Lung (tissue), 17 donors: ENCODE measurements at places on chromosomes 12 and 14. TPM values are rescaled to one million over a fixed set of nuclear protein-coding genes. Genes with fewer than 3 reads are reported as not detected.

ATG14 gene
- total RNA-seq: 6.9 TPM

- H3K4me1 ChIP-seq: peaks cover 2% of the 10 kb centered on the region
- DNase-seq: no peak
- no peak overlapping the region for H3K4me3 ChIP-seq
- H3K27ac ChIP-seq: no peak overlapping the region
Observed at GRCh38 chr14:21257394-21257909, 11.8 kb downstream of the HNRNPC start.

DNA sequence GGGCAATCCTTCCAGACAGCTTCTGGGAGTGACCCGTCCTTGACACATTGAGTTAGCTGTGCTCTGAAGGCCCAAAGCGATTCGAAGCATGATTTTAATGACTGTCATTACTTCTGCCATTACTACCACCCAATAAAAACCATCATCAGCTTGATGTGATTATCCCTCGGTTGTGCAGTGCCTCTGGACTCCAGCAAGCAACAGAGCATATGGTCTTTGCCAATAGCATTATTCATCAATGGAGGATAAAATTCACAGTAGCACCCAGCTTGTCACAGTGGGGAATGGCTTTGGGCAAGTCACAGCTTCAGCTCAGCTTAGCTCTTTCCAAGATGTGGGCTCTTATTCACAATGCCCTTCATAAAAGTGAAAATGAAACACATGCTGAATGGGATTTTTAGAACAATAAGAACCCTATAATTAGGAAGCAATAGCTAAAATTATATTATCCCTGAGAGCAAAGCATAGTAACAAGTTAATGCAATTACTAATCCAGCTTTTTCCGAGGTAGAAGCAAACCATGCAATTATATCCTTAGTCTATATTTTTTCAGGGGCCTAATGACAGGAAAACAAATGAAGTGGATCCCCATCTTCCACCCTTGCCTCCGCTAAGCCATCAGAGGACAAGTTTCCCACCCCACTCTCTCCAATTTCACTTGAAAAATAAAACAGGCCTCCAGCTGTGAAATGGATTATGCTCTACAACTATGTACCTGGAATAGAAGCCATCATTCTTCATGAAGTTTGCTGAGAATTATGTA is 163.0 kb upstream of the EEA1 start:
- H3K4me3 ChIP-seq: no peak overlapping the region
- no peak for DNase-seq
- H3K4me1 ChIP-seq: no peaks in the 10 kb centered on the region
- no peaks in the 10 kb centered on the region for H3K27me3 ChIP-seq

DNA sequence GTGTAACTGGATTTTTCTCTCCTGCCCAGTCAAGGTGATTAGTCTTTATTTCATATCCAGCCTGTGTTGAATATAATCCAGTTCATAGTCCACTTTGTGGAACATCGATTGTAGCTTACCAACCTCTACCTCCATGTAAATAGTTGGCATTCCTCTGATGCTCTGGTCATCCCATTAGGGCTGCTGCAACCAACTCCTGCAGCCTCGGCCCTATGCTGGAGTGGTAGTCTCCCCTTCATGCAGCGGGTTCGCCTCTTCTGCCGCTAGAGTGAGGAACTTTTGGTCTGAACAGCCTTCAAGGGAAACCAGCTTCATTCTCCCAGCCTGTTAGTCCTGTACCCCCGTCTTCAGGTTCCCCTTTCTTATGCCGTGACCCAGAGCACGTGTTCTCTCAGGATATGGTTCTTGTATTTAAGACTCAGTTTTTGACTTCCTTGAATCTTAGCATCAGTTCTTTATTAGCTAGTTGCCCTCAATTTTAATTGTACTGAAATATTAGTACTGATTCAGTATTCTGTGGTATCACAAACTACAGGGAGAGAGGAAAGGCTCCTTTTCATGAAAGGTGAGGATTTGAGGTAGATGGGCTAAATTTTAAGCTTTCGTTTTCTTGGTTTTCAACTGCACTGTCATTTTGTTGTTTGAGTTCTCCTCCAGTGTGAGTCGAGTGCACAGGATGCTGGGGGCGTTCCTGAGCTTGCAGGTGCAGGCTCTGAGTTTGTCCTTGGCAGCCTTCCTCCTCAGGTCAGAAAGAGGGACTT is 33.2 kb downstream of the ZNF664 start:
- peaks cover 43% of the 10 kb centered on the region for H3K4me1 ChIP-seq
- DNase-seq: no peak
- no peak overlapping the region for H3K4me3 ChIP-seq

- peak; percentile 78 for DNase-seq
- no peak overlapping the region for H3K4me3 ChIP-seq
- no peaks in the 10 kb centered on the region for H3K36me3 ChIP-seq
- no peaks in the 10 kb centered on the region for H3K27me3 ChIP-seq
Observed at GRCh38 chr12:13173012-13173932, 23.3 kb upstream of the EMP1 start.

DNA sequence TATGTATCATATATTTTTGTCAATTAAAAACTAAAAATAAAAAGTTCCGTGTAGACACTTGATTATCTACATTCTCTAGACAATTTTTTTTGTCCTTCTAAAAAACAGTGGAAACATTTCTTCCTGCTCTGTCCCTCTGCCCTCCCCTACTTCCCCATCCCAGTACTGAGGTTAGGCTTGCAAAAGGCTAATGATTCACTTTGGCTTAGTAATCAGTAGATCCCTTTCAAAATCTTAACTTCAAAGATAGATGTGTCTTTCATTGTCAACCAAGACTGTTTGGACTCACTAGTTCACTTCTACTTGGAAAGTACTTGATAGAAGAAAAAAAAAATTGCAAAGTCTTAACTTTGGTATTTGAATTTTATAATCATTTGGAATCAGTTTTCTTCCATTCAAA is 3.8 kb downstream of the SETD3 start:
- peaks cover 15% of the 10 kb centered on the region for H3K4me1 ChIP-seq
- H3K36me3 ChIP-seq: peaks cover 2% of the 10 kb centered on the region
- H3K27me3 ChIP-seq: no peaks in the 10 kb centered on the region
- H3K27ac ChIP-seq: no peak overlapping the region
- H3K4me3 ChIP-seq: no peak overlapping the region

DNA sequence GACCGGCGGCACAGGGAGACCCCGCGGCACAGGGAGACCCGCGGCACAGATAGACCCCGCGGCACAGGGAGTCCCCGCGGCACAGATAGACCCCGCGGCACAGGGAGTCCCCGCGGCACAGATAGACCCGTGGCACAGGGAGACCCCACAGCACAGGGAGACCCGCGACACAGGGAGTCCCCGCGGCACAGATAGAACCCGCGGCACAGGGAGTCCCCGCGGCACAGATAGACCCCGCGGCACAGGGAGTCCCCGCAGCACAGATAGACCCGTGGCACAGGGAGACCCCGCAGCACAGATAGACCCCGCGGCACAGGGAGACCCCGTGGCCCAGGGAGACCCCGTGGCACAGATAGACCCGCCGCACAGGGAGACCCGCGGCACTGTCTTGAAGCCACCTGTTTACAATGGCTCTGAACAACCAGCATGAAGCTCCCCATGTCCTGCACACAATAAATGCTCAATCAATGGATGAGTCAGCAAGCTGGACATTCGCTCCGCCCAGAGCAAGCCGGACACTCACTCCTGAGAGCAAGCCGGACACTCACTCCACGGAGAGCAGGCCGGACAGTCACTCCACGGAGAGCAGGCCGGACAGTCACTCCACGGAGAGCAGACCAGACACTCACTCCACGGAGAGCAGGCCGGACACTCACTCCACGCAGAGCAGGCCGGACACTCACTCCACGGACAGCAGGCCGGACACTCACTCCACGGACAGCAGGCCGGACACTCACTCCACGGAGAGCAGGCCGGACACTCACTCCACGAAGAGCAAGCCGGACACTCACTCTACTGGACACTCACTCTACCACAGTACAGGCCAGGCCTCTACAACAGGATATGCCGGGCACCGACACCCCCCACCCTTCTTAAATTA is 121.9 kb downstream of the RFLNA start:
- H3K27me3 ChIP-seq: no peaks in the 10 kb centered on the region
- peaks cover 71% of the 10 kb centered on the region for H3K36me3 ChIP-seq
- DNase-seq: no peak
- peaks cover 15% of the 10 kb centered on the region for H3K4me1 ChIP-seq

- H3K36me3 ChIP-seq: peaks cover 29% of the 10 kb centered on the region
- no peaks in the 10 kb centered on the region for H3K4me1 ChIP-seq
- DNase-seq: peak; percentile 82
- H3K4me3 ChIP-seq: no peak overlapping the region
Observed at GRCh38 chr14:73173092-73173735, 36.9 kb downstream of the PSEN1 start.

GRCh38 chr12:54608769-54609168 is 20.3 kb upstream of the PPP1R1A start:
- H3K27me3 ChIP-seq: no peaks in the 10 kb centered on the region
- no peaks in the 10 kb centered on the region for H3K36me3 ChIP-seq
- no peak overlapping the region for H3K4me3 ChIP-seq
- H3K4me1 ChIP-seq: no peaks in the 10 kb centered on the region
- no peak for DNase-seq
- no peak overlapping the region for H3K27ac ChIP-seq
